Left kidney (tissue), 8 donors: ENCODE measurements at places on chromosomes 2 and 18.

GRCh38 chr2:215435280-215435869 is 493 bp downstream of the FN1 start:
- peak; percentile 64 for DNase-seq

GRCh38 chr2:38718601-38719000 is 32.6 kb downstream of the SRSF7 start:
- no peak for DNase-seq

DNA sequence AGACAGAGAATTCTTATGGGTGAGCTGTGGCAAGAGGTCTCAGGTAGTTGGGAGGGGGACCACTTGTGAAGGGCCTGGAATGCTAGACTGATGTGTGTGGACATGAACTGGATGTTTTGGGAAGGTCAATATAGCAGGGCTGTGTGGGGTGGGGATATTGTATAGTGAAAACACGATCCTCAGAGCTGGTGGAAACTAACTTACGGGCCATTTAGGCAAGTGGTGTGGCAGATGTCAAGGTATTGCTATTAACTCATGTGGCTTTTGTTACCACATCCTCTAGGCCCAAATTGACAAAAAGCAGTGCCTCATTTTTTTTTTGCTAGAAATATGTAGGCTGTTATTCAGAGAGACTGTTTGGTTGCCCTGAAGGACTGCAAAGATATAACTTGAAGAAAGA is 8.0 kb upstream of the GALNT1 start:
- no peak for DNase-seq

DNA sequence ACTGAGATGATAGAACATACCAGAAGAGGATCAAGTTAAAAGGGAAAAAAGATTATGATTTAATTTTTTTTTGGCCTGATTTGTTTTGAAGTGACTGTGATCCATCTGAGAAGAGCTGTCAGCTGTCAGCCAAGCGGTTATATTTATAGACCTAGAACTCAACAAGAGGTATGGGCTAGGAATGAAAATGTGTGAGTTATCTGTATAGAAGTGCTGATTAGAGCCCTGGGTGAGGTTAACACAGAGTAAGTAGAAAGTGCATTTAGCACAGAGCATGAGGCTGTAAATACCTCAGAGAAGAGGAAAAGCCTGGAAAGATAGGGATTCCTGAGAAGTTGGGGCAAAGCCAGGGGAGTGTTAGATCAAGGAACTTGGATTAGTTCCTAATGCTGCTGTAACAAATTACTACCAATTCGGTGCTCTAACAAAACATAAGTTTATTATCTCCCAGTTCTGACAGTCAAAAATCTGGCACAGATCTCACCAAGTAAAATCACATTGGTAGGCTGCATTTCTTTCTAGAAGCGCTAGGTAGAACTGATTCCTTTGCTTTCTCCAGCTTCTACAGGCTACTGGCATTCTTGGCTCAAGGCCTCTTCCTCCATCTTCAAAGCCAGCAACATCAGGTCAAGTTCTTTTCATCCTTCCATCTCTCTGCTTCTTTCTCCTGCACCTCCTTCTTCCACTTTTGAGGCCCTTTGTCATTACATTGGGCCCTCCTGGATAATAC is 197.4 kb upstream of the SPHKAP start:
- DNase-seq, result no peak

DNA sequence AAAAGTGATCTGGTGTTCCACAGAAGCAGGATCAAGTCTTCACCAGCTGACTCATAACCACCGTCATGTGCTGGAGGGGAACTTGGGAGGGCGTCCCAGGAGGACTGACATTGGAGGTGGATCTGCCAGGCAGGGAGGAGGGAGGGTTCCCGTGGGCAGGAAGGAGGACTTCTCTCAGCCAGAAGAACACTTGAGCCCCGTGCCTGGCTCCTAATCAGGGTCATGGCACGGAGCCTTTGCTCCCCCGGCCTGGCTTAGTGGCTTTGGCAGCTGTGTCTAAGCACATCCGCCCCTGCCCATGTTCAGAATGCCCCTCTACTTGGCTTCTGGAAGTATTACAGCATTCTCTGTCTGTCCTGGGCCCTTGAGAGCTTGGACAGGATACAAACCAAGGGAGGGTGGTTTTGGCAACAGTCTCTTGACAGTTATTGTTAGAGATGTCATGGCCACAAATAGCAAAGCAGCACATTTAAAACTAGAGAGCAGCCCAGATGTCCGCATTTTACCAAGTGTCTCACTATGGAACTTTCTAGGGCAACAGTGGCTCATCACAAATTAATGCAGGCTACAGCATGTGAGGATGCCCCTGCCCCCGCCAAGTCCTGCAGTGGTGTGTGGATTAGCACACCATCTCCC is 11.5 kb downstream of the PPP1R7 start:
- DNase-seq, result no peak

DNA sequence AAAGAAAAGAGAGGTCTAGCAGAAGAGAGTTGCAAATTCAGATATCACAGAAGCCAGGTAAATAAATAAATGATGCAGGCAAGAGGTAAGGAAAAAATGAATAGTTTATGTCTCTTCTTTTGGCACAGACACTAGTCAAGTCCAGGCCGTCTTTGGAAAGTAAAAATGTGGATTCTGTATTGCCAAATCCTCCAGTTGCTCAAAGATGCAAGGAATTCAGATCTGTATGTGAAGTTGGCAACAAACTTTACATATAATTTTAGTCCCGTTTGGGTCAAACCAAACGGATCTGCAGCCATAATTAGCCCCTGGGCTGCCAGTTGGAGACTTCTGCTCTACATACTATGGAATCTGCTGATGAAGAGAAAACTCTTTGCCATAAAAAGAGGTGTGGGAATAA is 200.5 kb upstream of the RND3 start:
- DNase-seq, result no peak

GRCh38 chr2:29802986-29803385 is 118.4 kb downstream of the ALK start:
- no peak for DNase-seq
